ENCODE measurements at places on chromosomes 3 and 15.

DNA sequence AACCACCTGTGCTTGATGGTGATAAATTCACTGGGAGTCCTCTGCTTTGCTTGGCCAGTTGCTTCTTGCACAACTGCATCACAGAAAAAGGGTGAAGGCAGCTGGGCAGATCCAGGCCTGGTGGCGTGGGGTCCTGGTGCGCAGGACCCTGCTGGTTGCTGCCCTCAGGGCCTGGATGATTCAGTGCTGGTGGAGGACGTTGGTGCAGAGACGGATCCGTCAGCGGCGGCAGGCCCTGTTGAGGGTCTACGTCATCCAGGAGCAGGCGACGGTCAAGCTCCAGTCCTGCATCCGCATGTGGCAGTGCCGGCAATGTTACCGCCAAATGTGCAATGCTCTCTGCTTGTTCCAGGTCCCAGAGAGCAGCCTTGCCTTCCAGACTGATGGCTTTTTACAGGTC is 31.1 kb upstream of the IQCF2 start:
- no peak for DNase-seq

DNA sequence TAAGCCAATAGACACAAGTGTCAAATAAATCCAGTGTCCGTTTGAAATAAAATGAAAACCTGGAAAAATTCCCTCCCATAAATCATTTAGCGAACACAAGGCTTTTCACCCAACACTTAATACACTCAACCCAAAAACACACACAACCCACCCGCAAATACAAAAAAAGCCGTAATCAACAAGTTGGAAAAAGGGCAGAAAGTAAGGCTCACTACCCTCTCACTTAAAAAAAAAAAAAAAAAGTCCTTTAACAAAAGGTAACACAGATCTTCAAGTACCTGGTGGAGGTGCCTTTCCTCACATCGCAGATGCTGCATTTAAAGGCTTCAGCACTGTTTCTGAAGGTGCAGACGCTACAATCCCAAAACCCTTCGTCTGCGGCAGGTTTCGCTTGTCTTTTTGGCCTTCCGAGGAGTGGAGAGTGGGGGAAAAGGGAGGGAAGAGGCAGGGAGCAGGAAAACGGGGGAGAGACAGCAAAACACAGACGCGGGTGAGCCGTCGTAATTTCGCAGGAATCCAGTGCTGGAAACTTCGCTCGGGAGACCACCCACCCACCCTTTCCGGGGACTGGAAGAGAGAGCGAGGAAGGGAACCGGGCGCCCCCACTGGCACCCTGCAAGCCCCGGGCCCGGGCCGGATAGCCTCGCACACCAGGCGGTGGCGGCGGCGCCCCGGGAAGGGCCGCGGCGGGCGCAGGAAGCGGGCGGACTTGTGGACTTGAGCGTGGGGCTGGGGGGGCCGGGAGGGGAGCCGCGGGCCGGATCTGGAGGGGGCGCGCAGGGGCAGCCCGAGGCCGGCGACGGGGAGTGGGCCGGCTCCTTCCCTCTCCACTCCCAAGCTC is 401.8 kb downstream of the SHQ1 start:
- no peak for DNase-seq

GRCh38 chr3:141477224-141477623 is 9.6 kb upstream of the RASA2 start:
- no peak for DNase-seq

DNA sequence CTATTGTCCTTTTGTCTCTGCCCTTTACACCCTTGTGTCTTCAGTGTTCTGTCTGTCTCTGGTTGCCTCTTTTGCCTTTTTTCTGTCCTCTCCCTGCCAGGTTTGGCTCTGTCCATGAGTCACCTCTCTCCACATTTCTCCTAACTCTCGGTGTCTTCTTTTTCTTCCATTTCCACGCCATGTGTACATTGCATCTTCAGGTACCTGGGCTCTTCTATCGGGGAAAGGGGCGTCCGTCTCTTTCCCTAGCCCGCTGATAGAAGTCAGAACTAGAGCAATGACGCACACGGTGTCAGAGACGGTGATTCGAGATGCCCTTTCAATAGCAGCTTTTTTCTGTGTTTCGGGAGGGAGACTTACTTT is 641 bp downstream of the OPA1 start:
- peak; percentile 16 for DNase-seq

GRCh38 chr3:196357905-196358304 is 19.7 kb upstream of the TM4SF19 start:
- DNase-seq: no peak

DNA sequence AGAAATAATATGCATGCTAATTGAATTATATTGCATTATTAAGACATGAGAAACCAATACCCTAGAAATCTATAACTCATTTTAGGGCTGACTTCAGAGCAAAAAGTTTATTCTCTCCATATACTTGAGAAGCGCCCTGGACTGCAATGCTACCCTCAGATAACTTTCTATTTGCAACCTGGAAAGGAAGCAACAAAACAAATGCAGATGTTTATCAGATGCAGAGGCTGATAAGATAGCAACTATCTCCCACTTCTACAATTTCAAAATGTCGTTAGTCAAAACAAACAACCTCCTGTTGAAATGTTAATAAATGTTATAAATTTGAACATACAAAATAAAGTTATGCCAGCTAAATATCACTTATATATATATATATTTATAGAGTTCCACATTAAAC is 34.8 kb downstream of the HES1 start:
- DNase-seq: no peak

GRCh38 chr15:58247855-58248842 is 110.0 kb downstream of the AQP9 start:
- DNase-seq: no peak

DNA sequence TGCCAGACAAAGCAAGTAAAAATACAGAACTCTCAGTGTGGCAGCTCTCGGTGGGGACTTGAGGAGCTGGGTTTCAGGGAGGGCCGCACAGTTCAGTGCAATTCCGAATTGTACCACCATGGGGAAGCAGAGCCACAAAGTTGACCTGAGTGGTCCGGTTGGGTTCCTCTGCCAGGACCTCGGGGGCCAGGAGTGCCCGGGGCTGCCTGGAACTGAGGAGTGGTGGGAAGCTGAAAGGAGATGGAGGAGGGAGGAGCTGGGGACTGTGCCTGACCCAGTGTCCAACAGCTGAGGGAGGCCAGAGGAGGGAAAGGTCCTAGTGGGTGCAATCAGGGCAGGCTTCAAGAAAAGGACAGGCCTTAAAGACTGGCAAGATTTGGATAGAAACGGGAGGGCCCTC is 32.2 kb upstream of the TRH start:
- DNase-seq: peak; percentile 81

DNA sequence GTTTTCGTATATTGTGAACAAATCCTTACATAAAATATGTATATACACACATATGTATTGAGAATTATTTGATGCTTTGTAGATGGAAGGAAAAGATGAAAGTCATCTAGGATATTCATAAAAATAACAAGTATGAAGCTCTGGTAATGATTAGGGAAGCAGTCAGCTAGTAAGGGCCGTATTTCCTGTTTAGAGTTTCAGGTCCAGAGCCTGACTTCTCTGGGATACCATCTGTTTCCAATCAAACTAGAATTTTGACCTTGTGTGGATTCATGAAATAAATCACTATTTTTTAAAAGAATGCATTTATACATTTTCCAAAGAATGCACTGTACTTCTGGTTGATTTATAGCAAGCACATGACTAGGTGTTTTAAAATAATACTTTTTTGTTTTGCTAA is 156.1 kb upstream of the CGNL1 start:
- DNase-seq: peak; percentile 24

- DNase-seq: no peak
Measured at GRCh38 chr3:35760146-35760545, 120.8 kb downstream of the ARPP21 start.

- no peak for DNase-seq
Measured at GRCh38 chr3:133928136-133928893, 32.6 kb upstream of the RAB6B start.

GRCh38 chr3:170428095-170428494 is 9.4 kb downstream of the CLDN11 start:
- no peak for DNase-seq
